ENCODE measurements at places on chromosomes 3 and 15.
A peak's percentile ranks its signal among the peaks of the same experiment; 100 is the strongest.

DNA sequence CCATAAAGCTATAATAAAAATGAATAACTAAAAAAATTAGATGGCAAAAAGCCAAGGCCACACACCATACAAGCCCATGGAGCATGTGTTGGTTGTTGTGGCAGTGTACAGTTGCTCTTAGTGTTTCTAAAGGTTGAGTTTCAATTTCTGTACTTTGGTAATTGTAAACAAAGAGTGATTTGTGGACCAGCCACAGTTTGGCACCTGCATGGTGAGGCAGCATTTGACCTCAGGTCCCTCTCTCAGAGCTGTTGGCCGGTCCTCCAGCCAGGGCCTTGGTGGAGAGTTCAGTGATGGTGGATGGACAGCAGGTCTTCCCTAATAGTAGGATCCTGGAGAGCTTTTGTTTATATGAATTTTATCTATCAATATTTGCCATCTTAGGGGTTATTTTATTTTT is 5.6 kb downstream of the ACAD9 start:
- 0 out of 2 replicates have a peak, but pooled peaks cover 3% of the 10 kb centered on the region for H3K4me1 ChIP-seq
- no peak overlapping the region for H3K27ac ChIP-seq
- no peak overlapping the region for H3K4me3 ChIP-seq
- H3K36me3 ChIP-seq, result peaks cover 43% of the 10 kb centered on the region

- H3K27me3 ChIP-seq, result no peaks in the 10 kb centered on the region
- H3K4me1 ChIP-seq, result peaks cover 16% of the 10 kb centered on the region
- no peak for DNase-seq
- no peaks in the 10 kb centered on the region for H3K36me3 ChIP-seq
Measured at GRCh38 chr3:12946649-12947316, 105.4 kb upstream of the RPL32 start.

DNA sequence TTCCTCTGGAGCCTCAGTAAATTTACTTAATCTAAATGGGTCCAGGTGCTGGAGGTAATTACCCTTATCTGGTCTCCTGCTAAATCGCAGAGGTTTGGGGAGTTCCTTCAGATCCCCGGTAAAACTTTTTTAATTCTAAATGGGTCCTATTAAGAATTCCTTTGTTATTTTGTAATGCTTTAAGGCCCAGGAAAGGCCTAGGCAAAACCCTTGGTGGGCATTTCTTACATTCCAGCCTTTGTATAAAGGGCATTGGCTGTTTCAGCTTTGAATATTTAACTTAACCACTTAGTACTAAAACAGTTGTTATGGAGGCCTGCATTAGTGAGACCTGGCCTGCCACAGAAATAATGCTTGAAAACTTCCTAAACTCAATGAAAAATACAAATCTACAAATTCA is 14.9 kb upstream of the ZNF662 start:
- no peak for DNase-seq
- H3K27ac ChIP-seq, result no peak overlapping the region
- H3K36me3 ChIP-seq, result no peaks in the 10 kb centered on the region
- H3K4me3 ChIP-seq, result no peak overlapping the region
- no peaks in the 10 kb centered on the region for H3K27me3 ChIP-seq
- H3K4me1 ChIP-seq, result no peaks in the 10 kb centered on the region

DNA sequence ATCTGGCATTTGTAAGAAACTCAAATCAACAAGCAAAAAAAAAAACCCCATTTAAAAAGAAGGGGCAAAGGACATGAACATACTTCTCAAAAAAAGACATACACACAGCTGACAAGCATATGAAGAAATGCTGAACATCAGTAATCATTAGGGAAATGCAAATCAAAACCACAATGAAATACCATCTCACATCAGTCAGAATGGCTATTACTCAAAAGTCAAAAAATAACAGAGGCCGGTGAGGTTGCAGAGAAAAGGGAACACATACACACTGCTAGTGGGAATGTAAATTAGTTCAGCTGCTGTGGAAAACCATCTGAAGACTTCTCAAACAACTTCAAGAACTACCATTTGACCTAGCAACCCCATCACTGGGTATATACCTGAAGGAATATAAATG is 199.4 kb upstream of the THBS1 start:
- H3K36me3 ChIP-seq, result no peaks in the 10 kb centered on the region
- H3K4me3 ChIP-seq, result no peak overlapping the region
- no peaks in the 10 kb centered on the region for H3K27me3 ChIP-seq
- no peak overlapping the region for H3K27ac ChIP-seq
- no peak for DNase-seq

DNA sequence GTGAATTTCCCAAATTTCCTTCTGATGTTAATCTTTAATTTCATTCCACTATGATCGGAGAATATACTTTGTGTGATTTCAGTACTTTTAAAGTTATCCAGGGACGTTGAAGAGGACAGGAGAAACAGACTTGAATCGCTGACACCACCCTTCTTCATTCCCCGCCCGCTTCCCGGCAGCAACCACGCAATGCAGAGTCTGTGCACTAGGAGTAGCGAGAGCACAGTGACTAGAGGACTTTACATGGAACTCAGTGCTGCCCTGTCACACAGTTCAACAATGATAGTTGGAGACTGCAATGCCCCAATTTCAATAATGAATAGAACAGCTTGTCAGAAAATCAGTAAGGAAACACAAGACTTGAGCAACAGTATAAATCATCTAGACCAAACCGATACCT is 73.9 kb downstream of the RNF13 start:
- no peaks in the 10 kb centered on the region for H3K36me3 ChIP-seq
- H3K4me1 ChIP-seq, result no peaks in the 10 kb centered on the region
- H3K4me3 ChIP-seq, result no peak overlapping the region

- no peak overlapping the region for H3K27ac ChIP-seq
- H3K4me3 ChIP-seq, result no peak overlapping the region
- no peak for DNase-seq
Measured at GRCh38 chr3:122481390-122481789, 33.3 kb downstream of the KPNA1 start.

- H3K4me1 ChIP-seq, result no peaks in the 10 kb centered on the region
- no peaks in the 10 kb centered on the region for H3K36me3 ChIP-seq
- H3K27me3 ChIP-seq, result no peaks in the 10 kb centered on the region
Measured at GRCh38 chr3:76565496-76566210, 474.2 kb upstream of the ROBO2 start.

GRCh38 chr15:25242166-25242879 is 196.5 kb downstream of the UBE3A start:
- no peaks in the 10 kb centered on the region for H3K36me3 ChIP-seq
- no peak overlapping the region for H3K4me3 ChIP-seq
- H3K4me1 ChIP-seq, result no peaks in the 10 kb centered on the region
- no peak for DNase-seq
- H3K27me3 ChIP-seq, result no peaks in the 10 kb centered on the region

GRCh38 chr15:46270481-46271147 is 635.8 kb downstream of the SQOR start:
- H3K36me3 ChIP-seq, result no peaks in the 10 kb centered on the region
- DNase-seq, result no peak
- no peak overlapping the region for H3K4me3 ChIP-seq

GRCh38 chr3:34216711-34217335 is 418.4 kb downstream of the PDCD6IP start:
- no peaks in the 10 kb centered on the region for H3K36me3 ChIP-seq
- no peaks in the 10 kb centered on the region for H3K27me3 ChIP-seq
- no peak overlapping the region for H3K4me3 ChIP-seq

- peak within 1 kb of the TSS; percentile 32 for H3K4me3 ChIP-seq
- DNase-seq, result no peak
- H3K4me1 ChIP-seq, result peaks cover 9% of the 10 kb centered on the region
- H3K27ac ChIP-seq, result peak within 1 kb of the TSS; percentile 73
- H3K27me3 ChIP-seq, result no peaks in the 10 kb centered on the region
- H3K36me3 ChIP-seq, result no peaks in the 10 kb centered on the region
Measured at GRCh38 chr3:187368251-187369088, at the start of gene RTP4. Gene RTP4 (plus strand): TSS chr3:187368385. CDS start chr3:187368442, 57 bp downstream.

DNA sequence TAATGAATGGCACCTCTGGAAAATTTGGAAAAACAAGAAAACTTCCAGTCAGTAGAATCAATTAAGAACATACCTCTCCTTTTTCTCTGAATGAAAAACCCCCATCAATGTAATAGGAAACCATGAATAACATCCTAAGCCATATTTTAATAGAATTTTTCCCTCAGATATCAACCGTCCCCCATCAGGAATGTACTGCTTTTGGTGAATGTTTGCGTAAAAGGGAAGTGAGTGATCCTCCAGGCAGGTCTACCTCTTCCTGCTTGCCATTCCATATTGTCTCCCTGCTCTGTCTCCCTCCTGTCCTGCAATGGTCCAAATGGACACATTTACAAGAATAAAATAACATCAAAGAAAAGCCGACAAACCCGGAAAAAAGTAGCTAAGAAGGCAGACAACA is 30.8 kb downstream of the LAMP3 start:
- peaks cover 8% of the 10 kb centered on the region for H3K4me1 ChIP-seq
- no peak for DNase-seq
- H3K4me3 ChIP-seq, result no peak overlapping the region
- no peaks in the 10 kb centered on the region for H3K36me3 ChIP-seq
- no peak overlapping the region for H3K27ac ChIP-seq

DNA sequence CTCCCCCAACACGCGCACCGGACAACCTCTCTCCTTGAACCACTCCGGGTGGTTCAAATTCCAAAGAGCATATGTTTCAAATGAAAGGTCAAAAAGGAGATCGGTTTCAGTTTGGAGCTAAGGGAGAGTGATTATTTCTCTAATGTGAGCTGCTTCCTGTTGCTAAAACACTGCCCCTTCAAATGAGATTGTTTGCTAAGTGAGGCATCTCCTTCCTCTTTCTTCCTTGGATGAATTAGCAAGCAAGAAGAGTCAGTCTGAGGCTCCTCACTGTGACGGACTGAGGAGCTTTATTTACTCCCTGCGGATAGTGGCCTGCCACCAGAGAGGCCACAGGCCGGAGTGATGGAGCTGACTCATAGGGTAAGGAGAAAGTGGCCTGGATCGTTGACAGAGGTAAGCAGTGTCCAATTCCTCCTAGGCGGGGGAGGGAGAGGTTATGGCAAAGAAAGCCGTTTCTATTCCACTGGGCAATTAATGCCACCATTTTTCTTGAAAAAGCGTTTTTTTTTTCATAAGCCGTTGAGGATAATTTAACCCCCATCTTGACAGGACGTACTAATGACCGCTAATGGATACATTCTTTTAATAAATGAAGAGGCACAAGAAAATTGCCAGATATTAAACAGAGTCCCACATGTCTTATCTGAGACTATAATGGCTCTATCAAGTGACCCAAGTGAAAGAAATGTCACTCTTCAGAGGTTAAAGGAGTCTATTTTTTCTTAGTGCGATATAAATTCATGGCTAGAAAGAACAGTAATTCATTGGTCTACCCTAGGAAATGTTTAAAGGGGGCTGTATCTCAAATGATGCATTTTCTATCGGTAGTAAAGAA is 167.0 kb upstream of the ANKRD28 start:
- H3K27ac ChIP-seq, result peak overlapping the region; percentile 58
- no peaks in the 10 kb centered on the region for H3K36me3 ChIP-seq
- peaks cover 12% of the 10 kb centered on the region for H3K4me1 ChIP-seq
- no peaks in the 10 kb centered on the region for H3K27me3 ChIP-seq

DNA sequence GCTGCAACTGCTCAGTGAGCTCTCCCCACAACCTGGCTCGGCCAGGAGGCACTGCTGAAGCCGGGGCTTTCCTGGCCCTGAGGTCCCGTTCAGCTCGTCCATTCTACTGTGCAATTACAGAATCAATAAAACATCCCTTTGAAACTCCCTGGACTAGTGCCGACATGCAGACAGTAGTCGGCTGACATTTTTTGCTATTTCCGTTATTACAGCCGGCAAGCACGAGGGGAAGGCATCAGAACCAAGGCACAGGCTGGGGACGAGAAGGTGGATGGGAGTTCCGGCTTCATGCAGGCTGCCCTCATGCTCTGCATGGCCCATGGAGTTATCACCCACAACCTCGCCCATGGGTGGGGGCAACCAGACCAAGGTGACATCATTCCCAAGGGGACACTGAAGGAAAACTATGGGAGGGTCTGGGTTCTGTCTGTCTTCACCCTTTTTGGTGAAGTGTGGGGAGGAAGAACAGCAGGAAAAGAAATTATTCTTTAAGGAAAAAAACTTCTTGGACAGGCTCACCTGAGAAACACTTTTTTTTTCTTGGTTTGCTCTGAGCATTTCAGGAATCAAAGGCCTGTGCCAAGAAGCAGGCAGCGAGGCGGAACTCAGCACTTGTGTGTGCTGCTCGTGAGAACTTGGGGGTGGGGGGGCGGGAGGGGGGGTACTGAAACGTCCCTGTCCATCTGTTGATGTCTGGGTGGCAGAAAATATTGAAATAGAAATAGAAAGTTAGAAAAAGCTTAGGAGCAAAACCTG is 154.5 kb downstream of the FOXP1 start:
- DNase-seq, result no peak

- H3K27ac ChIP-seq, result no peak overlapping the region
- no peaks in the 10 kb centered on the region for H3K4me1 ChIP-seq
- DNase-seq, result no peak
Measured at GRCh38 chr3:76442374-76442915, 597.5 kb upstream of the ROBO2 start.
